ENCODE measurements at places on chromosomes 5 and 9. TPM values are rescaled to one million over a fixed set of nuclear protein-coding genes. Genes with fewer than 3 reads are reported as not detected.
A peak's percentile ranks its signal among the peaks of the same experiment; 100 is the strongest.

Gene GPRIN1
- total RNA-seq: 4.9 TPM

Gene RLN2
- 3.2 TPM for total RNA-seq

Gene ANKRD31
- 0.29 TPM for total RNA-seq

Gene MAMDC2
- total RNA-seq: 2.5 TPM

Gene IFNA13
- total RNA-seq: not detected

Gene IL7R
- 0.61 TPM for total RNA-seq

Gene CTSV
- total RNA-seq: 256 TPM

Gene CSF1R
- total RNA-seq: not detected

Gene CARTPT
- not detected for total RNA-seq

GRCh38 chr9:127903557-127904475 is 4.4 kb upstream of the ST6GALNAC6 start:
- peak; percentile 91 for DNase-seq

DNA sequence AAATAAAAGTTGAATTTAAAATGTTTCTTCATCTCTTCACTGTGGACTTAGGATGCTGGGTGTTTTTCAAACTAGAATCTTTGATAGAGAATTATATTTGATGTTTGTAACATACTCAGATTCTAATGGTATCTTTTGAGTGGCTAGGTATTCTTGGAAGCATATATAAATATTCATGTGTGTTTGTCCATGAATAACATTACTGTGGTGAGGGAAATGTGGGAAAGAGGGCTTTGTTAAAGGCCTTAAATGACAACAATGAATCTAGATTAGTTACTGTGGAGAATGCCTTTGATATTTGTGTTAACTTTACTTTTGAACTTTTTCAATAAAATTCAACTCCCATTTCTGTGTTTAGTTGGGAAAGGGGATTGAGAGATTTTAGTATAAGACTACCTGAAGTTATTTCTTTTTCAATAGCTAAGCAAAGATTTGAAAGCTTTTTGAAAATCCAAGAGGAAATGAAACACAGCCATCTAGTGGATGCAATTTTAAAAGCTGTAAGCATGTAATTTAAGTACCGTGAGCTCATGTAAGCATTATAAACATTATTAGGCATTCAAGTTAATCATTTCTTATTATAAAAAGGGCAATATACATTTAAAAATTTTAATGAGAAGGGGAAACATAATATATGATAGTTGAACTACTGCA is 69.6 kb downstream of the CCDC171 start:
- DNase-seq: no peak

DNA sequence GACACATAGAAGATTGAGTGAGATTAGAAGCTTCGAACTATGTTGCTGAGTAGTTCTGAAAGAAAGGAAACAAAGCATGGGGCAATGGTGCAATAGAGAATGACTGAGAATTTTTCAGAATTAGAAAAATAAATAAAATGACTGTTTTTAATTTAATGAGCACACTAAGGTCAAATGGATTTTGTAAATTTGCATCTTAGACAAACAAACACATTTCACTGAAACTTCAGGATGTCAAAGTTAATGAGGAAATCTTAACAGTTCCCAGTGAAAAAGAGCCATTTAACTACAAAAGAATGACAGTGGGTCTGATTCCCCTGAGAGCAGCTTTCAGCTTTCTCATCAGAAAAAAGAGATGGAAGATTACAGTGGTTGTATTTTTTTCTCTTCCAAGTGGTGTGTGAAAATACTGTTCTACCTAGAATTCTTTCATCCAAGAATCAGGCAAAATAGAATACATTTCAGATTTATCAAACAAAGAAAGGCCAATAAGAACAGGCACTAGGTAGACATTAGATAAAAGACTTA is 591.9 kb downstream of the SEMA5A start:
- no peak for DNase-seq

DNA sequence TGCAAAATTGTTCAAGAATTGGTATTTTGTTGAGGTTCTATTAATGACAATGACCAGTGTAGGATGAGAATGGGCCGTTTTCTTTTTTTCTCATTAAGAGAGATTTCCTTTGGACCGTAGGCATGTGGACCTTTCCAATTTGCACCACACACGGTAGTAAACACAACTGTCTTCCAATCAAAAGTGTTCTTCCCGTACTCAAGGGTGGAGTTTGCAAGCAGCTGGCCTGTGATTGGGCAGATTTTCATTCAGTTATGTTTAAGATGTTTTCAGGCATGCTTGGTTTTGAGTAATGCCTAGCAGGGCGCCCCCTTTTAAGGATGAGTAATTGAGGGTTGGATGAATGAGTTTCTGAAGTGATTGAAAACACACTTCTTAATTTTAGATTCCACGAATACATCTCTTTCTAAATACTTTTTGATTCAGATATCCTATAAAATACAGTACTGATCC is 2.5 kb downstream of the KDM3B start:
- peak; percentile 78 for DNase-seq

DNA sequence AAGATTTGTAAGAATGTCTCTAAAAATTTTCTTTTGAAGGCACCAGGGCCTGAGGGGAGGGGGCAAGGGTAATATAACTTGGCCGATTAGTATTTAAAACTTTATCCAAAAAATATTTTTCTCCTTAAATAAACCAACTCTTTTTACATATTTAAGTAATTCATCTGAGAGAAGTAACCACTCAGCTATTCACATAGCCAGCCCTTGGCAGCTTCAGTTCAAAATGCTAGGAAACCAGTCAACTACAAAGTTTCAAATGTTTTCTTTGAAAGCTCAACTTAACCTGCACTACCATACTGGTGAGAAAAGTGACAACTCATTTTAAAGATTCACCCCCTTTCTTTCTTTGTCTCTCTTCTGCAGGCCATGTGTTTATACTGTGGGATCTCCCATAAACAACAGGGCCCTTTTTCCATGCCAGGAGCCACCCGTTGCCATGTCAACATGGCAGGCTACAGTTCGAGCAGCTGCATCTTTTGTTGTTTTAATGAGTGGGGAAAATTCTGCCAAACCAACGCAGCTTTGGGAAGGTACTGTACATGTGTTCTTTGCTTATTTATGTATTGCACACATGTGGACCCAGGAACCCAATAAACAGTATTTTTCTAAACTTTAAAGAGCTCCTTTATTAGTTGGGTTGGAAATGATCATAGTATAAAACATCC is 46.3 kb downstream of the AOPEP start:
- DNase-seq: no peak

DNA sequence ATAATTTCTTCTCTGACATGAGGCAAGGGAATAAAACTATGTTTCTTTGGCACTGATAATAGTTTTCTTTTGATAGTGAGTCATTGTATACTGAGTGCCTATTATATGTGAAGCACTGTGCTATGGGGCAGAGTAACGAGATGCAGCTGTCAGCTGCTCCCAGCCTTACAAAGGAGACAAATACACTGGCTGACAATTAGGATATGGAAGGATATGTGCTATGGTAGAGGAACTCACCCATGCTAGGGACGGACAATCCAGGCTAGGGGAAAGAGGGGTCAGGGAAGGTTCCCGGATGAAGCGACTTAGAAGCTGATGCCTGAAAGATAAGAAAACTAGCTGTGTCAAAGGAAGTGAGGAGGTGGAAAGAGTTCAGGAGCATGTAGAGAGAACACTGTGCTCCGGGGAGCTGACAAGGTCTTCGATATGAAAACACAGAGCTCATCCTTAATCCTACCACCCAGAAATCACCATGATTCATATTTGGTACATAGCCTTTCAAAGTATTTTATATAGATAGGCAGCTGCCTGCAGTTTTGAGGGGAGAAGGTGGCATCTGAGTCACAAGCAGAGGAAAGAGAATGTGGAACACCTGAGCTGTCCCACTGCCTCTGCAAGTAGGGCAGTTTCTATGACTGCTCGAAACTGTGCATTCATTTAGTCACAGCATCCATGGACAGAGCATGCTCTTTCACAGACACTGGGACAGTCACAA is 12.1 kb downstream of the BSPRY start:
- DNase-seq: no peak

DNA sequence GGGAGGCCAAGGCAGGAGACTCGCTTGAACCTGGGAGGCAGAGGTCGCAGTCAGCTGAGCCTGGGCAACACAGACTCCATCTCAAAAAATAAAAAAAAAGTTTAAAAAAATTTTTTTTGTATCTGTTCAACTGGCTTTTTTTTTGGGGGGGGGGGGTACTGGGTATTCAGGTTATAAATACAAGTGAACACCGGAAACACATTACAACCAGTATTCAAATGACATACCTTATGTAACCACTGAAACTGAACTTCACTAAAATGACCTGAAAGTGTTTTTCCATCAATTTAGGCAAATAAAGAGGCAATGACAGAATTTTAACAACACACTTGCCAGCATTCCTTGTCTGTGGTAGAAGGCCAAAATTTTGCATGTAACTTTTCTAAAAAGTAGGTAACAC is 33.5 kb downstream of the STRBP start:
- no peak for DNase-seq

DNA sequence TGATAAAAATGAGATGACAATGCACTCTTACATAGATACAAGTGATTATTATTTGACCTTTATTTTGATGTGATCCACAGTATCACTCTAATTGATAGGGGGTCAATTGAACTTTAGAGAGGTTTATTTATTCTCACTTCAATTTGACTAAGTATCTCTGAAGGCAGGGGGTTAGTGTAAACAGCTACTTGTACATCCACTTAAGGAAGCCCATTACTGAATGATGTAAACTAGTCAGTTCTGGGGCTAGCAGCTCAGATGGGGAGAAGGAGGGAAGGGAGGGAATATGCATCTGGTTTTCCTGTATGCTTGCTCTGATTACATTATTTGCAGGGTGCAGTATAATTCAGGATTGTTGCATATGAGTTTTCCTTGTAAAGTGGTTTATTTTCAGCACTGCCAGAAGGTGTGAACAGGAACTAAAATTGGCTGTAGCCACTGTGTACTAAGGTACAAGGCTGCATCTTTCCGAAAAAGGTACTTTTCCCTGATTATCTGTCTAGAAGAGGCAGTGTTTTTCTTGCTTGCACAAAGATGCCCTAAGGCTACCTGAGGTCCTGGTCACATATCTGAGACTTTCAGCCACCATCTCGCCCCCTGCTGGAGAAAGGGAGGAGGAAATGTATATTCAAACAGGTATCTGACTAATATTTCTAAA is 51.2 kb downstream of the MRPS27 start:
- DNase-seq: peak; percentile 80

DNA sequence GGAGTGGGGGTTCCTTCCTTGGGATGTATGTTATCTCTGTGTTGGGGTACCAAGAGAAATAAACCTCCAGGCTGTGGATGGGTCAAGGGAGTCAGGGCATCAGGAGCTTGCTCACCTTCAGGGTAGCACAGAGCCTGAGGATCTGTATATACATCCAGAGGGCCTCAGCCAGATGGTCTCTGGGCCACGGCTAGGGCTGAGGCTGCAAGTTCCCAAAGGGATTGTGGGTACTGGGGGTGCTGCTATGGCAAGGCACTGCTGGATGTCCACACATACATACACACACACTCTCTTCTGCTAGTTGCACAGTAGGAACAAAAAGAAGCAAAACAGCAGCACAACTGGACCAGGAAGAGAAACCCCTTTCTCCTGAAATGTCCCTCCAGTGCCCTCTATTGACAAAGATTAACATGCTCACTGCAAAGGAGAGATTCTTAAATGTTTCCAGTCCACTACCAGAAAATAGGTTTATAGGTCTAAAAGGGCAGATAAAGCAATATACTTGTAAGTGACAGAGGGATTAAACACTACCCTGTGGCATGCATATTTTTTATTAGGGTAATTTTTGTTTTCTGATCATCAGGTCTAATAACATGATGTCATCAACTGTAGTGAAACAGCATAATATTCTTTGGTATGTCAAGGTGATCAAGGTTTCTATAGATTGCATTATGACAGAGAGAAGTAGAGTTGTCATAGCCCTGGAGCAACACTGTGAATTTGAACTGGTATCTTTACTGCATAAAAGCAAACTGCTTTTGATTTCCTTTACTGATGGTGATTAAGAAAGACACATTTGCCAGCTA is 56.3 kb upstream of the KCNN2 start:
- DNase-seq: peak; percentile 67

DNA sequence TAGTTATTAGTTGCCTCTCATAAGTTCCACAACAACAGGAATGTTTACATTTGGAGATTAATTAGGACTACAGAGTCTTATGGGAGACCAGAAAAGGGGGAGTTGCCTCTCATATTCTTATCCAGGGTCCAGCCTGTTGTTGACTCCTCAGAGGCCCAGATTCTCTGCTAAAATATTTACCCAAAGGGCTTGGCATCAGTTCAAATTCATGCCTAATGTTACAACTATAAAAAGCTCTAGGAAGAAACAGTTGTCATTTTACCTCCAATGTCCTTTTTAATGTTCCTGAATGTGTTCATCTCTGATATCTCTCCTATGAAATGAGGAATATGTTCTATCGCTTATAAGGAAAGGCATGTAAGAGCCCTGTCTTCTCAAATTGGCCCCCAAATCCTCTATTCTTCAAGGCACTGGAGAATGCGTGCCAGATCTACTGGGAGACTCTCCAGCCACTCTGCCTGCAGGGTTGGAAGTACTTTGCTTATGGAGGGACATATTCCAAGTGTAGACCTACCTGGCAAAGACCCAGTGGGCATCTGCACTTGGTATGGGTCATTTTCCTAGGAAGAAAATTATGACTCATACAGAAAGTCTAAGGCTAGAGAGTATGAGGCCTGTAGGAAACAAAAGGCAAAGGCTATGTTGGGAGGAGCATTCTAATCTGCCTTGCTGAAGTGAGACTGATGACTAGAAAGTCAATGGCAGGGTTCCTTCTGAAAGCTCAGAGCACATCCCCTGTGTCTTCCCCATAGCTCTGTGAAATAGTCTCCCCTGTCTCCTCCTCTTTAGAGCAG is 192.6 kb downstream of the ESM1 start:
- no peak for DNase-seq

DNA sequence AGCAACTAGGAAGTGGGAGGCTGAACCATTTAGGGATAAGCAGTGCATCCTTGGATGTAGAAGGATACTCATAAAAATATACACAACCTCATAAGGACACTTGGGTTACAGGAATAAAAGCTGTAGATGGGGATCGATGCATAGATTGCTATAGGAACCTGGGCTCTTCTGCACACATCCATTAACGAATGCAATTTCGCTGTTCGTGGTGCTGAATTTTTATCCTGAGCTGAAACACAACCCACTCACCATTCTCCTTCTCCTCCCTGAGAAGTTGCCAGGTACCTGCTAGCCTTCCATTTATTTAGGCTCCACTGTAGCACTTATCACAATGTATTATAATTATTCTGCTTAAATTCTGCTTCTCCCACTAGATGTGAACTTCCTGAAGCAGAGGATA is 320.6 kb upstream of the BRINP1 start:
- peak; percentile 74 for DNase-seq

DNA sequence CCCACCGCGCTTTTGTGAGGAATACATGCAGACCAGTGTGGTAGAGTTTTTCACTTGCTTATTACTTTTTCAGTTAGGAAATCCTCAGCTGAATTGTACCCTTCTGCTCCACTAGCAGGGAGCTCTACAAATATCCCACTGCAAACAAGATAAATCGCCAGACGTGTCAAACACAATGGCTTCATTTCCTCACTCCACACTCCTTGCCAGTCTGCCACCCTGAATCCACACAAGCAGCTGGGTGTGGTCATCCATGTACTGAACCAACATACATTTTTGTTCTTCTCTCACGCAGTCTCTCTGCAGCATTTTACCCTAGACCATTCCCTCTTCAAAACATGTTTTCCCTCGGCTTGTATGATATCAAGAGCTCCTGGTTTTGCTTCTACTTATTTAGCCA is 3.7 kb upstream of the ROR2 start:
- DNase-seq: peak; percentile 72
